Prostate gland (tissue), 2 donors: ENCODE measurements at places on chromosomes 3 and 15. TPM values are rescaled to one million over a fixed set of nuclear protein-coding genes. Genes with fewer than 3 reads are reported as not detected.

DNA sequence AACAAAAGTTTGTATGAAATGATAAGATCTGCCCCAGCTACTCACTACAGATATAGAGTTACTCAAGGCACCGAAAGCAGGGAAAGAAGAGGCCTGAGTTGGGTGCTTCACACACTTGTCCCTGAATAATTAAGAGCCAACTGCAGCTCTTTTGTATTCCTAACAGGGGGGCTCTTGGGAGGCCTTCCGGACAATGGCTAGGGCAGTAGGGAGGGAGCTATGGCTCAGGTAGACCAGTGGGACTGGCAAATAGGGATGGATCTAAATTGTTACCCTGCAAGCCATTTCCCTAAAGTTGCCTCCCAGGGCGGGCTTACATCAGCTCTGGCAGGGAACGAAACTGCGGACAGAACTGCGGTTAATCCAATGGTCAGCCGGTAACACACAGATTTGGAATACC, 6.2 kb downstream of the SEMA5B start:
- no peaks in the 10 kb centered on the region for H3K27me3 ChIP-seq
- no peak for DNase-seq
- no peak overlapping the region for H3K27ac ChIP-seq
- H3K4me3 ChIP-seq, result no peak overlapping the region
- H3K36me3 ChIP-seq, result no peaks in the 10 kb centered on the region

- H3K27me3 ChIP-seq, result no peaks in the 10 kb centered on the region
- DNase-seq, result no peak
- H3K27ac ChIP-seq, result no peak overlapping the region
- no peaks in the 10 kb centered on the region for H3K36me3 ChIP-seq
Observed at GRCh38 chr3:126284258-126284904, 72.8 kb downstream of the KLF15 start.

GRCh38 chr3:132283916-132284405, 33.2 kb upstream of the ACP3 start:
- H3K36me3 ChIP-seq, result no peaks in the 10 kb centered on the region
- DNase-seq, result no peak
- peak overlapping the region; percentile 38 for H3K27ac ChIP-seq
- H3K4me3 ChIP-seq, result no peak overlapping the region
- H3K27me3 ChIP-seq, result no peaks in the 10 kb centered on the region

DNA sequence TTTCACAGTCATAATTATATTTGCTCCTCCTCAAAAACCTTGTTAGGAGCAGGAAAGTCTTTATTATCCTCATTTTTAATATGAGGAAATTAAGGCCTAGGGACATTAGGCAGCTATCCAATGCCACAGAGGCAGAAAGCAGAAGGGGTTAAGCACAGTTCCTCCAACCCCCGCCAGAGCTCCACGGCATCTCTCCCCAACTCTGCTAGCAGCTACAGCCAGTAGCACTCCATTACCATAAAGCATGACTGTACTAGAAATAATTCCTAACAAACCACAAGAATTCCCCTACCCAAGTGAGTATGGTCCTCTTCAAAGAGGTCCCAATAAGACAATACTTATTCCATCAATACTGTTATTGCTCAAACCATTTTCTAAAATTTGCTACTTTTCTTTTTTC, 9.8 kb downstream of the HEG1 start:
- H3K36me3 ChIP-seq, result no peaks in the 10 kb centered on the region

- no peaks in the 10 kb centered on the region for H3K27me3 ChIP-seq
- no peaks in the 10 kb centered on the region for H3K36me3 ChIP-seq
- H3K4me3 ChIP-seq, result no peak overlapping the region
- H3K27ac ChIP-seq, result no peak overlapping the region
Observed at GRCh38 chr3:13882876-13883275, 3.0 kb upstream of the WNT7A start.

DNA sequence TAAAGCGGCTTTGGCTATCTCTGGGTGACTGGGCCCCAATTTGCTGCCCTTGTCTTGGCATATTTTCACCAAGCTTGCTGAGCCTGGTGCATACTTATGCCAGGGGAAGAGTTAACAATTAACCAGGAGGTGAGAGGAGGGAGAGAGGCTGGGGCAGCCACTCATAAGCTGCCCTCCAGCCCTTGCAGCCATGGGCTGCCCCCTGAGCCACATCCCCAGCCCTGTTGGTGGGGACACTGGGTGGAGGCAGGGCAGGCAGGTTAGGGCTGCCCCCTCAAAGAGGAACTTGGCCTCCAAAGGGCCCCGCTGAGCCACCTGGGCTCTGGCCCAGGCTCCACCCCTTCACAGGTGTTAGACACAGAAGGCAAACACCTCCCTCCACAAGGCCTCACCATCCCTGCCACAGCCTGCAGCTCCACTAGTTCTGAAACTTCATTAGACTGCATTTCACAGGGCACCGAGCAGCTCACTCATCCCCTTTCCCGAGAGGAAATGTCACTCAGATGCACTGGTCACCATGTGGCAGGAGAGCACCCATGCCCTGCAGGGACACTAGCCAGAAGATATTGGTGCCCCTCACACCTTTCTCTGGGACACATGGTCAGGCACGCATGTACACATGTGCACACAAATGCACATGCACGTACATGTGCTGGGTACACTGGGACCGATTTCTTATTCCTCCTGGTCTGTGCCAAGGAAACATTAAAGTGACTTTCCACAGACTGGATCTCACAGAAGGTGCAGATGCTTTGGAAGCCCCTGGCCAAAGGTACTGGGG, 20.2 kb downstream of the AMOTL2 start:
- no peaks in the 10 kb centered on the region for H3K27me3 ChIP-seq
- H3K36me3 ChIP-seq, result peaks cover 11% of the 10 kb centered on the region
- H3K27ac ChIP-seq, result peak overlapping the region; percentile 11

APOD gene
- total RNA-seq, result 121 TPM

CCDC39 gene
- 3.0 TPM for total RNA-seq

A4GNT gene
- total RNA-seq, result not detected
